ENCODE measurements at places on chromosomes 11 and 22.

DNA sequence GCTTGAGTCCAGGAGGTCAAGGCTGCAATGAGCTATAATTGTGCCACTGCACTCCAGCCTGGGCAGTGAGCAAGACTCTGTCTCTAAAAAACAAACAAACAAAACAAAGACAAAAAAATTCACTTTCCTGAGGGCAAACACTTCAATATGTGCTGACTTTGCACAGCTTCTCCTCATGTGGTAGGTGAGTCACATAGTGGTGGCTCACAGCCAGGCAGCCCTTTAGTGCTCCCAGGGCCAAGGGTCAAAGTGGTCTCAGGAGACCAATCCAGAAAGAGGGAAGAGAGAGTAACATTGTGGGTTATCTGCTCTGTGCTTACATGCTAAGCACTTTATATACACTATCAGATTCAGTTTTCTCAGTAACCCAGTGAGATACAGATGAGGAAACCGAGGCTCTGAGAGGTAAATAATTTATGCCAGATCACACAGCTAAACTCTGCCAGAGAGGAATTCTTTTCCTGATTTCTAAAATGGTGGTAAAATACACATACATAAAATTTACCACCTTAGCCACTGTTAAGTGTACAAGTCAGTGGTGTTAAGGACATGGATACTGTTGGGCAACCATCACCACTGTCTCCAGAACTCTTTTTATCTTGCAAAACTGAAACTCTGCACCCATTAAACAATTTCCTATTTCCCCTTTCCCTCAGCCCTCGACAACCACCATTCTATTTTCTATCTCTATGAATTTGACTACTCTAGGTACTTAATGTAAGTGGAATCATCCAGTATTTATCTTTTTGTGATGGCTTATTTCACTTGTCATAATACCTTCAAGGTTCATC is 231.7 kb upstream of the NARS2 start:
- no peak for DNase-seq

DNA sequence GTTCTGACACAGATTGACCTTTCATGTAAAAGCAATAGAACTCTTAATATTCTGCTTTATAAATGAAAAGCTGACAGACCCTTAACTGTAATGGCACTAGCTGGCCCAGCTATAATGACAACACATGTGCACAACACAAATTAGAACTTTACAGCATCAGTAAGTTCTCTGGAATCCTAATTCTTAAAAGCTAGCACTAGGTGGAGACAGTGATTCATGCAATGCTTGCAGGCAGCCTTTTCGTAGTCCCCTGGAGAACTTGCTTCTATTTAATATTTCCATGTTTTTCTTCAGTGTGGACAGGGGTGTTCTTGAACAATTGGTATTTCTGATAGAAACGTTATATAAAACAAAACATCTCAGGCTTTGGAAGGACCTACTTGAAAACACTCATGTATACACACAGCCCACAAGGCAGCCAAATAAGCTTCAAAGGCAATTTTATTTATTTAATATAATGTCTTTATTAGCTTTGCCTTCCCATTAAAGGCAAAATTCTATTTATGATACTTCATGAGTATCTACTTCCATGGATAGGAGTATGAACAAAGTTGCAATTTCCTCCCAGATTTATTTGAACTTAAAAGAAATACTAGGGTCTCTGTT is 374.3 kb upstream of the MPPED2 start:
- DNase-seq: no peak

GRCh38 chr11:121661880-121662486 is 209.2 kb upstream of the SORL1-AS1 start:
- no peak for DNase-seq

GRCh38 chr22:27407369-27407985 is 394.1 kb downstream of the MN1 start:
- DNase-seq: no peak

DNA sequence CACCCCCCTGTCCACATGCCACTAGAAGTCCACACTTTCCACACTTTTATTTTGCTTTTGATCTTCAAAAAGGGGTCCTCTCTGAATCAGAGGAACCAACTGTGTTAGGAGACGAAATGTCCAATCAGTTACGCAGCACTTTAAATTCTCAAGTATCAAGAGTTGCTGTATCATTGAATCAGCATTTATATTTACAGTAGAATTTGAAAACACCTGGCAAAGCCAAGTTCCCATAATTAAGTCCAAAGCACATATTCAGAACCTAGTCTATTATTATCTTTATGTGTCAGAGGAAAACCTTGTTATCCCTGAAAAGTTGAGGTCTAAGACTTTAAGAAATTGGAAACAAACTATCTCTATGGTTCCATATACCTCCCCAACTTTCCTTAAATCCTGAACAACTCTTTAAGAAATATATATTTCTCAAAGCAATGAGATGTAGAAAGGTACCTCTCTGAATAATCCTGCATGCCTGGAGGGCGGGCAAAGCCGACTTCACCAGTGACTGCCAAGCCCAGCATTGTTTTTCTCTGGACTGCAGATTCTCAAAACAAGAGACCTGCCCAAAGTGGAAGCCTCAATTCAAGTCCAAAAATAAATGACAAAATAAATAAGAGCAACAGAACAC is 75.9 kb upstream of the ARFGAP3 start:
- no peak for DNase-seq

DNA sequence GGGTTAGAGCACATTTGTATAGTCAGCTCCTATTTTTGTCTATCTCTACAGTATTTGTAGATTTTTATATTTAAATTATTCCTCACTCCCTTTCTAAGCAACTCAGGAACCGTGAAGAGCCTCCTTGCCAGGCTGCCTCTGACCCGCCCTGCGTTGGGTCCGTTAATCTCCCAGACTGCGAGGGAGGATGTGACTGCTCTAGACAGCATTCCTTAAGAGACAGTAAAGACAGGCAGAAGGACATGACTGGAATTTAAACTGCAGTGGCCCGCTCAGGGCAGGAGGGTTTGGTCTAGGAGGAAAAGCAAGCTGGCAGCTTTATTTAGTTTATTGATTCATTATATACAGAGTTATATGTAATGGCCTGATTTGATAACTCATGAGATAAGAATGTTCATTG is 413.7 kb downstream of the TMEM135 start:
- no peak for DNase-seq

DNA sequence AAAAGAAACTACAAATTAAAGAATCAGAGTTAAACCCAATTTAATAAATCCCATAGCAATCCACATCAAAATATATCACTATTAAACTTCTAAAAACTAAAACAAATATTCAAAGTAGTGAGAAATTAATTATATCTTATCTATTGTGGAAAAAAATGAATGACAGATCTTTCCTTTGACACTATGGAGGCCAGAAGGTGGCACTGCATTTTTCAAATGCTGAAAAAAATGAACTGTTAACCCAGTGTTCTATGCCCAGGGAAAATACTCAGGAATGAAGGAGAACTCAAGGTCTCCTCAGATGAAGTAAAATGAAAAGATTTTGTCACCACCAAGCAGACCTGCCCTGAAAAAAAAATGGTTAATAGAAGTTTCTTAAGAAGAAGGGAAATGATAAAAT is 27.7 kb downstream of the TYR start:
- no peak for DNase-seq

DNA sequence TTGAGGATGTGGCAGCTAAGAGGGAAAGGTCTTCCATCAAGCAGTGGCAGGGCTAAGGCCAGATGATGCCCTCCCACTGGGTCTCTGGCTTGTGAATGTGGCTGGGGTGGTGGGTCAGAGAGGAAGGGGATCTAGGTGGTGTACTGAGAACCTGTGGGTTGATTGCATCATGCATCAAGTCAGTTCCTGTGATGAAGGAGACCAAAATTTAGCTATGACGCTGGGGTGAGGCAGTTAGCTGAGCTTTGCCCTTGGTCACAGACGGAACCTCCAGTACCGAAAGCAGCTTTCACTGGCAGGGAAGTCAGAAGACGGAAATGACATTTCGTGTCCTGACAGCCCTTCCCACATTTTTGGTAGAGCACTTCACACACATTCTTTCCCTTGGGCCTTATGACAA is 20.7 kb downstream of the ATG16L2 start:
- no peak for DNase-seq

GRCh38 chr11:9573775-9574621 is 528 bp downstream of the WEE1 start:
- peak; percentile 47 for DNase-seq

GRCh38 chr11:15745266-15745665 is 611.1 kb downstream of the SOX6 start:
- DNase-seq: no peak

- no peak for DNase-seq
Measured at GRCh38 chr11:70242885-70243284, 27.6 kb upstream of the PPFIA1 start.

DNA sequence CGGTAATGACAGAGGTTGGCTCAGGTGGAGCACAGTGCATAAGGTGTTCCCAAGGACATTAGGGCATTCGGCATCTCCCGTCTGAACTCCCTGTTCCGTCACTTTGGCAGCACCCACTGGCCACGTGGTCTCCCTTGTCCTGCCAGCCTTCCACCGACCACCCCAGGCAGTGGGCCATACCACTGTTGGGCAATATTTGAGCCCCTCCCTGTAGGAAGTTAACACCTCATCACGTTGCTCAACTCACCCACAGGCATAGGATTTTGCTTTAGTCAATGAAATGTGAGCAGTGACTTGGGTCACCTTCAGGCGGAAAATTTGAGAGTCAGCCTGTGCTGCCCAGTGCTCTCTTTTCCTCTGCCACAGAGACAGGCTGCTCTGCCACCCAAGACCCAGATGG is 44.0 kb downstream of the SERPINH1 start:
- DNase-seq: no peak

GRCh38 chr11:115408036-115408921 is 95.9 kb downstream of the CADM1 start:
- DNase-seq: no peak

GRCh38 chr11:395866-396265 is 1.9 kb downstream of the PKP3 start:
- no peak for DNase-seq

DNA sequence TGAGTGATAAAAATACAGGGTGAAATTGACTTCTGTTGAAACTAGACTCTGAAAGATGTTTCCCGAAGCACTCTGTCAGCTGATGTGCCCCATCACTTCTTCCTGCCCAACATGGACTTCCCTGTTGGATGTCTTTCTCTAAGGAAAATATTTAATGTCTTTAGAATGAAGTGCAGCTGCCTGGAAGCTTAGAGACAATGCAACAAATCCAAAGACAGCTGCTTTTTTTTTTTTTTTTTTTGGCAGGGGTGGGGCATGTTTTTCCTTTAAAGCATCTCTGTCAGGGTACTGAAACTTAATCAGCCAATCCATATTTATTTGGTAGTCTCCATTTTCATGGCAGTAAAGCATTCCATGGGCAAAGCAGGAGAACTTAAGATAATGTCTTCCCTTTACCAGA is 5.9 kb downstream of the JAM3 start:
- no peak for DNase-seq

DNA sequence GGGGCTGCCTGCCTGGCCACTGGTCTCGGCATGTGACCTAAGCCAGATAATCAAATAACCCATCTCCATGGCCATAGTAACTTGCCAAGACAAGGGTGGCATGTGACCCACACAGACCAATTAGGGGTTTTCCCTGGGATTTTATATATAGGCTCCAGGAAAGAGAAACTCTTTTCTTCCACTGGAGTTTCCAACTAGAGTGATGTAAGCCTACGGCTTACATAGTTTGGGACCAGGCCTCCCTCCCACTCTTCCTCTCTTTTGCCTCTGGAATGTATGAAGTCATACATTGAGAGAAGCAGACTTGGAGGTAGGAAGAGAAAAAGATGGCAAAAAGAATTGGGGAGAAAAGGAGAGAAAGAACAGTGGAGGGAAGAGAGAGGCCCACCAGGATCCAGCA is 84.6 kb upstream of the LDLRAD3 start:
- DNase-seq: no peak

DNA sequence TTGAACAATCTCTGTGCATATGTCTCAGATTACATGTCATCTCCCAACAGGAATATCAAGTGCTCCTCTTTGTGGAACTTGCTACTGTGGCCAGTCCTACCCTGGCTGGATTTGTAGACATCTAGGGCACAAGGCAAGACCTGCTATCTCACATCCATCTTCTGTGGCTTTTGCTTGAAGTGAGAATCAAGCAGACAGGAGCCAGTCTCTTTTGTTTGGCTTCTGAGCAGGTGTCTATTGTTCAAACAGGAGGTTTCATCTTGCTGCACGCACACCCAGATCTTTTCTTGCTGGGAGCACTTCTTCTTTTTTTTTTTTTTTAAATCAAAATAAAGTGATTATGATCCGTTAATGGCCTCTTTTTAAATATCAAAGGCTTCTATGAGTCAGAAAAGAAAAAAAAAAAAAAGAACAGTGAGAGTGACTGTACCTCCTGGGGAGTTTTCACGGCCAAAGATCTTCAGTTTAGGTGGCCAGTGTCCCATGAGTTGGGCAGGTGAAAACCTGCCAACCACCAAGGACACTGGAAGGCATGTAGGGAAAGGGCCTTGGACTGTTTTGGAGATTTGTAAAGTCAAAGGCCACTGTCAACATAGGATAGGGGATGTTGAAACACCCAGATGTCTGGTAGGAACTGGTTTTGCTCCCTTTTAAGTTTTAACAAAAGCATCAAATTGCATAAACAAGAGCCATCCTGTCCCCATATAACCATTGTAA is 78.1 kb downstream of the CD44 start:
- no peak for DNase-seq
